ENCODE measurements at places on chromosomes 4 and X. TPM values are rescaled to one million over a fixed set of nuclear protein-coding genes. Genes with fewer than 3 reads are reported as not detected.

Gene TBL1X
- total RNA-seq: 9.2 TPM

DNA sequence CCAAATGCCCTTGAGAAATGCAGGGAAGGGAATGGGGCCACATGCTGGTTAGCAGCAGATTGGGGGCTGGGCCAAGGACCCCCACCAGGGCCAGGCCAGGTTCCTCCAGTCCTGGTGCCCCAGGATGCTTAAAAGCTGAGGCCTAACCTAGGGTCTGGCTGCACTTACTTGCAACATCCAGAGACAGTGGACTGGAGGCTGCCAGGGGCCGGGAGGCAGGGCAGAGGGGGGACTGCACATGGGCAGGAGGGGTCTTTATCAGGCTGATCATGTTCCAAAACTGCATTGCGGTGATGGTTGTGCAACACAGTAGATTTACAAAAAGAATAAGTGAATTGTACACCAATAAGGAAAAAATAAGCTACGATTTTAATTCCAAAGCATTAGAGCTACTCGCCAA, 36.8 kb upstream of the C4orf50 start:
- no peak for DNase-seq

Gene PWWP3B
- not detected for total RNA-seq

Gene TMEM128
- total RNA-seq: 11.3 TPM

Measured in activated naive CD4-positive, alpha-beta T cell treated with anti-CD3 and anti-CD28 coated beads, Interleukin-2, amount 50 U/mL, for 72 hours (primary cell).